ENCODE measurements at places on chromosomes 1 and 21.

DNA sequence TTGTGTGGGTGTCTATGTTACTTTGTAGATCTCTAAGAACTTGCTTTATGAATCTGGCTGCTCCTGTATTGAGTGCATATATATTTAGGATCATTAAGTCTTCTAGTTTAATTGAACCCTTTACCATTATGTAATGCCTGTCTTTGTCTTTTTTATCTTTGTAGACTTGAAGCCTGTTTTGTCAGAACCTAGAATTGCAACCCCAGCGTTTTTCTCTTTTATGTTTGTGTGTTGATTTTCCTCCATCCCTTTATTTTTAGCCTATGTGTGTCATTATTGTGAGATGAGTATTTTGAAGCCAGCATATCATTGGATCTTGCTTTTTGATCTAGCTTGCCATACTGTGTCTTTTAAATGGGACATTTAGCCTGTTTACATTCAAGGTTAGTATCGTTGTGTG is 573.2 kb downstream of the BRINP3 start:
- no peak for DNase-seq

GRCh38 chr1:78019024-78019423 is 14.3 kb downstream of the DNAJB4 start:
- no peak for DNase-seq

- DNase-seq, result no peak
Observed at GRCh38 chr1:175536369-175536768, 207.0 kb downstream of the TNR start.

GRCh38 chr21:34320011-34320410 is 43.8 kb upstream of the KCNE2 start:
- no peak for DNase-seq

GRCh38 chr1:55951291-55951690 is 628.1 kb downstream of the PLPP3 start:
- DNase-seq, result no peak

- DNase-seq, result no peak
Observed at GRCh38 chr1:9841460-9841859, 17.7 kb upstream of the CLSTN1 start.
